SK-N-DZ (cell line): ENCODE measurements at places on chromosomes 11 and 22.
A peak's percentile ranks its signal among the peaks of the same experiment; 100 is the strongest.

GRCh38 chr22:44724859-44725258, 22.9 kb downstream of the PRR5 start:
- no peak for DNase-seq

- no peak for DNase-seq
Observed at GRCh38 chr22:38837414-38837928, 6.4 kb downstream of the NPTXR start.

DNA sequence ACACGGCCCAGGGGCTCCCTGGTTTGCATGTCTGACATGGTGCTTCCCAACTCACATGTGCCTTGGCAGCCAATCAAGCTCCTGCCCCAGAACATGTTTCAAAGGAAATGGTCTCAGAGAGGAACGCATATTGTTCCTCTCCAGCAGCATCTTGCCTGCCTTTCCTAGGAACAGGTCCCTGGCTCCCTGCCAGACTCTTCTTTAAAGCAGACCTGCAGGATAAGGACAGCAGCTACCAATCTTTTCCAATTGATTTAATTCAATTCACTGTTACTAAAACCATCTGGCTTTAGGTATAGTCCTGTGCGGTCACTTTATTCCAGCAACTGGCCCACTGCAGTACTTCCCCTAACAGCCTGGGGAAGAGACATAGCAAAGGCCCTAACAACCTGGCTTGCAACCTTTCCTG, 79.9 kb downstream of the AMBRA1 start:
- DNase-seq, result peak; percentile 100

GRCh38 chr11:75077316-75077715, 19.4 kb downstream of the OR2AT4 start:
- no peak for DNase-seq

DNA sequence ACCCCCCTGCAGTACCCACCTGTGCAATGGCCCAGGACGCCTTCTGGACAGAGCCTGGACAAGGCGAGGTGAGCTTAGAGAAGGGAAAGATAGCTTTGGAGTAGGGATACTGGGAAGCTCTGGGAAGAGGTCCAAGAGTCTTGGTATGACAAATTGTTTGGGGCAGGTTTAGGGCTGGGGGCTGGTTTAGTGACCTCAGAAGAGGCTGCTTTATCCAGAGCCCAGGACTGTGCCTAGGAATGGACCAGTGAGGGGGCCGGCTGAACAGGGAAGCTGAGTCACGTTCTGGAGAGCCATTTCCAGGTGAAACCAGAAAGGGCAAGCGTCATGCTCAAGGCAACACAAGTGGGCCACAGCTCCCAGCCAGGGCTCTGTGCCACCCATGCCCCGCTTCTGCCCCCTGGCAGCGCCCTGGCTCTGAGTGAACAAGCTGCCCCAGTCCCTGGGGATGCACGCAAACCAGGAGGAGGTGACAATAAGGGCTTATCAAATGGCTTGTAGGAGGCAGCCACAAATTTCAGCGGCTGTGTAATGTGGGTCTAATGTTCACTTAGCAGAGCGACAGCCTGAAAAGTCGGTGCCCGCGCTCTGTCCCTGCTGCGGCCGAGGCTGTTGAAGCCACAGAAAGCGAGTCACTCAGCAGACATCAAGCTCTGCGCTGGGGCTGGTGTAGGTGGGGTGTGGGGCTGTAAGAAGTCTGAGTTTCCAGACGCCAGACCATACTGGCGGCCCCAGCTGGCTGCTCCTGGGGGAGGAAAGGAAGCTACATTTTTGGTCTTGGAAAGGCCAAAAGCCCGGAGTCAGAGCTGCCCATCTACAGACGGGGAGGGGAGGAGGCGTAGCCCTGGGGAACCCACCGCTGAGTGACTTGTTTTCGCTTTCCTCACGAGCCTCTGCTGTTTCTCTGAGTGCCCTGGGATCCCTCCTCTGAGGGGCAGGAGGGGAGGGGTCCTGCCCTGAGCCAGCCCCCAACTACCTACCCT, 18.3 kb upstream of the SYT7 start:
- DNase-seq, result no peak

GRCh38 chr22:40247976-40248375, 70.3 kb downstream of the TNRC6B start:
- no peak for DNase-seq

GRCh38 chr22:38132136-38132535, 21.7 kb upstream of the BAIAP2L2 start:
- DNase-seq, result no peak

DNA sequence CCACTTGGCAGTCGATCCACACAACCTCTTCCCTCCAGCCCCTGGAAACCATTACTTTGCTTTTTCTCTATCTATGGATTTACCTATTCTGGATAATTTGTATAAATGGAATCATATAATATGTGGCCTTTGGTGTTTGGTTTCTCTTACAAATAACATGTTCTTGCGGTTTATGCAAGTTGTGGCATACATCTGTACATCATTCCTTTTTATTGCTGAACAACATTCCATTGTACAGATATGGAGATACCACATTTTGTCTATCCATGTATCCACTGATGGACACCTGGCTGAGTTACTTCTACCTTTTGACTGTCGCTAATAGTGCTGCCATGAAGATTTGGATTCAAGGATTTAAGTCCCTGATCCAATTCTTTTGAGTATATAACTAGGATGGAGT, 25.1 kb downstream of the SMCO4 start:
- DNase-seq, result no peak

GRCh38 chr11:61880454-61880853, 10.9 kb downstream of the FADS3 start:
- DNase-seq, result no peak

- DNase-seq, result peak; percentile 46
Observed at GRCh38 chr11:73252577-73253191, 19.5 kb upstream of the P2RY6 start.

DNA sequence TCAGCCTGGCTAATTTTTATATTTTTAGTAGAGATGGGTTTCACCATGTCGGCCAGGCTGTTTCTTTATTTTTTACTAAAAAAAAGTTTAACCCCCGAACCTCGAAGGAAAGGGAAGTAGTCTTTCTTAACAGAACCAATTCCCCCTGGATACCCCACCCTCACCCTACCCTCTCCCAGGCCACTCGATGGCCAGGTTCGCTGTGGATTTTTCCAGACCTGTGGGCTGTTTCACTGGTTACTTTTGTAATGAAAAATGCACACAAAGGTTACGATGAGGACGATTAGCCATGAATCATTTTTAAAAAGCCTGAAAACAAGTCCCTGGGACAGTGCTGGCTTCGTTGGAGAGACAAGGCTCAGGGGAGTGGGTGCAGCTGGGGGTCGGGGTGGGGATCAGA, 2.5 kb downstream of the TSPO start:
- no peak for DNase-seq

GRCh38 chr22:50436841-50437341, 37.9 kb downstream of the SBF1 start:
- DNase-seq, result no peak

GRCh38 chr22:37904572-37905533, 1.2 kb upstream of the MICALL1 start:
- DNase-seq, result peak; percentile 44

GRCh38 chr11:57728829-57729228, 12.5 kb upstream of the SELENOH start:
- no peak for DNase-seq

- no peak for DNase-seq
Observed at GRCh38 chr11:33296695-33297094, 39.5 kb downstream of the HIPK3 start.

GRCh38 chr11:19962801-19963175, 197.5 kb downstream of the DBX1 start:
- DNase-seq, result no peak

DNA sequence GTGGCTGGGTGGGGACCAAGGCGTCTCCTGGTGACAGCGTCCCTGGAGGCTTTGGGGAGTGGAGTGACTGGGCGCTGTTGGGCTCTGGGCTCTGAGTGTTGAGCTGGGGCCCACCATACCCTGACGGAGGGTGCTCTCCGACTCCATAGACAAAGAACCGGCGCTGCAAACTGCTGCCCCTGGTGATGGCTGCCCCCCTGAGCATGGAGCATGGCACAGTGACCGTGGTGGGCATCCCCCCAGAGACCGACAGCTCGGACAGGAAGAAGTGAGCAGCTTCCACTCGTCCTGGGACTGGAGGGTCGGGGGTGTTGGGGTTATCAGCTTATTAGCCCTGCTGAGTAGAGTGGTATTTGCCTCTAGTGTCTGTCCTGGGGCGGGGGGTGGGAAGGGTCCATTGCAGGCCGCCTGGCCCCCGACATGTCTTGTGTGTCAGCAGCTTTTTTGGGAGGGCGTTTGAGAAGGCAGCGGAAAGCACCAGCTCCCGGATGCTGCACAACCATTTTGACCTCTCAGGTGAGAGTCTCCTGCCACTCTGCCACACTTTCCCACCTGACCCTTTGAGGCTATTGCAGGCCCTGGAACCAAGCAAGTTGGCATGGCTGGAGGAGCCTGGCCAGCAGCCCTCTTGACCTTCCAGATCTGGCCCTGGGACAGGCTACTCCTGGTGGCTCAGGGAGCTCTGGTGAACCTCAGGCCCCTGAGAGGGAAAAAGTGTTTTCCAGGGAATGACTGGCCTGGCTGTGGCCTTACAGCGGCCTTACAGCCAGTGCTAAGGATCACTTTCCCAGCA, 7.6 kb downstream of the CLDN5 start:
- no peak for DNase-seq

- DNase-seq, result no peak
Observed at GRCh38 chr11:129167315-129167714, 24.8 kb downstream of the ARHGAP32 start.

DNA sequence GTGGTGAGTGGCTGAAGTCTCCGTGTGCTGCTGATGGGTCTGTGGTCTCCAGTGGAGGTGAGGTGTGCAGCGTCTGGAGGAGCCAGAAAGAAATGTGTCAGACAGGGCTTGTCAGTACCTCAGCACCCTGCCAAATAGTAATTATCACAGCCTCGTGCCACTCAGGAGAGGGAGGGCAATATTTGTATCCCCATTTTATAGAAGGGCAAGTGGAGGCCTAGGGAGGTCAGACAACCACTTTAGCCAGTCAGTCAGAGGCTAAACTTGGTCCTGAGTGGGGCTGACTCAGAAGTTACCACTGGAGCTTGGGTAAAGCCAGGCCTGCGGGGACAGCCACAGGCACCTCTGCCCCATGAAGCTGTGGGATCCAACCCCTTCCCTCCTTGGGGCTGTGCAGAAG, 11.5 kb upstream of the ELF5 start:
- DNase-seq, result no peak
